T-helper 2 cell treated with Interferon-gamma antibody and Interleukin-4, amounts not matched to agents 100 ng/mL and 5 ng/mL, for 36 hours (primary cell): ENCODE measurements at places on chromosomes 1 and 21. TPM values are rescaled to one million over a fixed set of nuclear protein-coding genes. Genes with fewer than 3 reads are reported as not detected.

GBP6 gene
- total RNA-seq: 0.34 and 0.36 TPM in 2 replicates

OPRD1 gene
- total RNA-seq: not detected in 2 replicates

LRRC38 gene
- total RNA-seq: not detected in 2 replicates

FCRL5 gene
- total RNA-seq: not detected in 2 replicates

CFHR4 gene
- total RNA-seq: not detected in 2 replicates

LCE6A gene
- not detected in 2 replicates for total RNA-seq

CFHR1 gene
- total RNA-seq: not detected in 2 replicates

HOOK1 gene
- total RNA-seq: 1.9 and 2.2 TPM in 2 replicates

KCNE2 gene
- not detected in 2 replicates for total RNA-seq

C1QB gene
- not detected in 2 replicates for total RNA-seq

DMBX1 gene
- 0.05 TPM in 1 of 2 replicates, not detected in the other for total RNA-seq

KIF14 gene
- 22.1 and 24.4 TPM in 2 replicates for total RNA-seq

GNAT2 gene
- not detected in 2 replicates for total RNA-seq

PM20D1 gene
- 1.0 and 1.2 TPM in 2 replicates for total RNA-seq

FBXO42 gene
- total RNA-seq: 17.2 and 20.5 TPM in 2 replicates

DNM3 gene
- 1.3 and 1.5 TPM in 2 replicates for total RNA-seq

CHIA gene
- total RNA-seq: not detected in 2 replicates

RTCA gene
- total RNA-seq: 49.5 and 51.2 TPM in 2 replicates

PSMB4 gene
- total RNA-seq: 335 and 353 TPM in 2 replicates

INAVA gene
- total RNA-seq: not detected in 2 replicates

GADD45A gene
- 20.3 and 20.7 TPM in 2 replicates for total RNA-seq

ARHGAP29 gene
- not detected in 2 replicates for total RNA-seq

CR1L gene
- total RNA-seq: not detected in 2 replicates

TP73 gene
- 2.6 and 2.7 TPM in 2 replicates for total RNA-seq

PPCS gene
- 39.0 and 50.7 TPM in 2 replicates for total RNA-seq

DNAJC11 gene
- 52.9 and 55.0 TPM in 2 replicates for total RNA-seq

OR2W3 gene
- total RNA-seq: 0.75 and 0.93 TPM in 2 replicates

MFAP2 gene
- not detected in 2 replicates for total RNA-seq

KCND3 gene
- total RNA-seq: not detected in 2 replicates

OR2T4 gene
- not detected in 2 replicates for total RNA-seq
